NCI-H2081 (cell line): ENCODE measurements at places on chromosomes 7 and 10.
A peak's percentile ranks its signal among the peaks of the same experiment; 100 is the strongest.

GRCh38 chr10:102175415-102175814 is 23.2 kb downstream of the NOLC1 start:
- DNase-seq, result no peak

GRCh38 chr10:83677795-83678194 is 461.5 kb upstream of the GHITM start:
- DNase-seq, result no peak

GRCh38 chr7:20519645-20520044 is 95.8 kb upstream of the ABCB5 start:
- peak; percentile 74 for DNase-seq

DNA sequence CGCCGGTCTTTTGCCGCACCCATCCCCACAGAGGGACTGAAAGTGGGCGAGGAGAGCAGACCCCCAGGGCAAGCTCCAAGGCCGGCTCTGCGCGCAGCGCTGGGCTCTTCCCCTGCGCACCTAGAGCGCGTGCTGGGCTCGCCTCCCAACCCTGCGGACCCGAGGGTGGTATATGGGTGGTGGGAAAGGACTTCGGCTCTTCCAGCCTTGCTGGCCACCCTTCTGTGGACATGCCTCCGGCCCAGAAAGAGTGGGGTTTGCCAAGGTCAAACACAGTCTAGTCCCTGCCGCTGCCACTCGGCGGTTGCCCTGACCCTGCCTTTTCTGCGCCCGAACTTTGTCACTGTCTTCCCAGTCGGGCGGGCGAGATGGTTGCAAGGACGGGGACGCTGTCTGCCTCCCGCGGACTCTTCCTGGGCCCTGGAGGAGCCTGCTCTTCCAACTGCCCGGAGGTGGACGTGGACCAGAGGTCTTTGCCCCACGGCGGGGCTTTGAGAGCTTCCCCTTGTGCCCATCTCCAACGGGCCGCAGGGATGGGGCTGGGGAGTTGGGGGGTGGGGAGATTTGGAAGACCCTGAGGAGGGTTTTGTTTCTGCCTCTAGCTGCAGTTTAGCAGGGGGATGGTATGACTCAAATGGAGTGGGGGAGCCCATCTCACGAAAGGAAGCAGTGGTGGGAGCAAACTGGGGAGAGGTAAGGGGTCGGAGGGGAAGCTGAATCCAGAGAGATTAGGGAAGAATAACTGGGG is 1.5 kb downstream of the ADCY1 start:
- DNase-seq, result no peak

DNA sequence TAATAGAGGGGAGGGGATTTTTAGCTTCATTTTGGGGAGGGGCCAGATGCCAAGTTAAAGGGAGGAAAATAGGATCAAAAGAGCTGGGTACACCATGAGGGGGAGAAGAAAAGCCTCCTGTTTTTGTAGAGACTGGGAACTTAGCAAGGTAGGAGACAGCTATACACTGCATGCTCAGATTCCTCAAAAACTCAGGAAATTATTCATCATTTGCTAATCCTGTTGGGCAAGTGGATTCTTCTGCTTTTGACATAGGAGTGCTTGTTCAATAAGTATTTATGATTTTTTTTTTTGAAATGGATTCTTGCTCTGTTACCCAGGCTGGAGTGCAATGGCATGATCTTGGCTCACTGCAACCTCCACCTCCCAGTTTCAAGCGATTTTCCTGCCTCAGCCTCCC is 73.4 kb downstream of the LYZL2 start:
- no peak for DNase-seq

- DNase-seq, result no peak
Observed at GRCh38 chr10:130934293-130935127, 377.0 kb downstream of the TCERG1L start.

DNA sequence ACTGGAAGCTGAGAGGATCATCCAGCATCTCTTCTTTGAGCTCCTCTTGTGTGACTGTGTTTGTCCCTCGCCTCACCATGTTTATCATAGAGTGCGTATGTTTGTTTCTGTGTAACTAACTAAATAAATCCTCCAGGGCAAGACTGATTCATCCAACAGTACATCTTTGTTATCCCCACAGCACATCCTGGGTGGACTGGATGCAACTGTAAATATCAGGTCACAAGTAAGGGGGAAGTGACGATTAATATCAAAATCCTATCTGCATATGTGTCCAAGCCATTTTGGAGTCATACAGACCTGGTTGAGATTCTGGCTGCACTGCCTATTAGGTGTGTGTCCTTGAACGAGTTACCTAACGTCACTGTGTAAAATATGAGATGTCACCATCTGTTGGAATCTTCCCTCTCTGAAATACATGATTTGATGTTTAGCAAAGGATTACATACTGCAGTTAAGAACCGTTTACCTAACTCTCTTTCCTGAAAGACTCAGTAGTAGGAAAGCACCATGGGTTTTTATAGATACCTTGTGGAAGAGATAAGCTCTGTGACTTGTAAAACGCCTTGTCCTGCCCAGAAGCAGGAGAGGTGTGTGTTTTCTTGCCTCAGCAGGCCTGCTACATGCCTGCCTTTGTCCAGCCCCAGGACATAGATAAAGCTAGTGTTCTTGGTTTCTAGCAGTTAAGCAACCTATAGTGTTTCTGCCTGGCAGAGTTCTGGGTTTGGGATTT is 25.8 kb downstream of the WBP1L start:
- DNase-seq, result no peak

DNA sequence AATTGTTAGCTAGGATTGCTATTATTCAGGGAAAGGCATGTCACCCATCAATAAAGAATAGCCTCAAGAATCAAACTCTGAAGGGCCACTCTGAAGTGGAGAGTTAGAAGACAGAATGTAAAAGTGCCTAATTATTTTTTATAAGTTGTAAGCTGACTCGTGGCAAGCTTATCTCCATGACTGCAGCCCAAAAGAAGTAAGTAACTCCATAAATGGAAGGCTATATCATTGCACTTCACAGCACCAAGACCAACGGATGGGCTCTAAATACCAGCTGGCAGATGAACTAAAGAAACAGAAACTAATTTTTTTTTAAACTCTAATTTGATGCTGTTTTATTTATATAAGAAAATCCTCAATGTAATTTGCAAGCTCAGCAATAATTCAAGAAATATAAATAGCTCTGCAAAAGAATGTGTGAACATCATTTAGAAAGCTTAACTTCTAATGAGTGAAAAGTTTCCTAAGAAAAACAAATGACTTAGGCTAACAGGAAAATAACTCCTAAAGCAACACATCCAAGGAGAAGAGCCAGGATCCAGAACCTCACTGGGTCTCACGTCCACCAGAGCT is 165.5 kb downstream of the SNX13 start:
- DNase-seq, result no peak

DNA sequence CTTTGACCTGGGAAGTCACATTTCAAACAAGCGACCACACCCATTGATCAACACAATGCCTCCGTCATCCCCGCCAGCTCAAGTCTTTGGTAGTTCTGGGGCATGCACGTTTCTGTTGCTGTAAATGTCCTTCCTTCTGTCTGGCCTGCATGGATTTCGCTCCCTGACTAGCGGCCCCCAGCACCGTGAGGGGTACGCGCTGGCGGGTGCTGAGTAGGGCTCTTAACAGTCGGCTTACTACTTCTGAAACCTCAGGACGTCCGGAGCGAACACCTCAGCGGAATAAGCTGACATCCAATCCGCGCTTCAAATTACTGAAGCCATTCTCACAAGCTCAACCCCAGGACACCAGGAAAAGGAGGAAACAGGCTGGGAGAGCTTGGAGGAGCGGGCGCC is 505 bp downstream of the NUDCD3 start:
- no peak for DNase-seq

GRCh38 chr10:52082307-52082706 is 231.8 kb upstream of the DKK1 start:
- DNase-seq, result no peak

- DNase-seq, result peak; percentile 55
Observed at GRCh38 chr7:121752706-121753105, 120.3 kb upstream of the PTPRZ1 start.

DNA sequence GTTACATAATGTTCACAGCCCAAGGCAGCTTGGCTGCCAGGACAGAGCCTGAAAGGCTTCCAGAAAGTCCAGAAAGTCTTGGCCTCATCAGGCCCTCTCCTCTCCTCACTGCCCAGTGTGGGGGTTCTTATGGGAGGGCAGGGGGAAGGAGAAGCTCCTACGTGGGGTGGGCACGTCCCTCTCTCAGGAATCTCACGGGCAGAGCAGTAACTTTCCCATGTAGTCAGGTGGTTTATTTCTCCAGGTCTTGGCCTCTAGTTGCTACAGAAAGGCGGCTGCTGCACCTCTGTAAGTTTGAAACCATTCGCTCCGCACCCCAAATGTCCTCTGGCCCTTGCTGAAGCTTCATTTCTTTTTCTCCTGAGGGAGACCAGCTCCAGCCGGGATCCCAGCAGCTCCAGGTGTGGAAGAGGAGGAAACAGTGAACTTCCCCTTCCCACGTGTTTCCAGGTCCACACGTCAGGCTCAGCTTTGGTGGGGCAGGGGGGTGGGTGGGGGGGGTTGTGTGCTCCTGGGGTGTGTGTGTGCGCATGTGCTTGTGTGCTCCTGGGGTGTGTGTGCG is 320.3 kb downstream of the WDR37 start:
- DNase-seq, result no peak

DNA sequence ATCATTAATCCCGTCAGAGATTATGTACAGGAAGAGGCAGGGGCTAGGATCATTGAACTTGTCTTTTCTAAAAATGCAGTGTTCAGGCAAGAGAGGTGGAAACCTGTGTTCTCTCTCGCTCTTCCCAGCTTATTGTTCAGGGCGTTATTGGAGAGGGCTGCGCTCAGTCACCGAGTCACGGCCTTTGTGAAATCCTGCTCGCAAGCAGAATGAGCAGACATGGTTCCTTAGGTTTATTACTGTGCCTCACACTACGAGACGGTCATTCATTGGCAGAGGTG is 631 bp upstream of the PRKRIP1 start:
- no peak for DNase-seq

GRCh38 chr10:105063796-105064195 is 422.7 kb downstream of the SORCS3 start:
- no peak for DNase-seq

DNA sequence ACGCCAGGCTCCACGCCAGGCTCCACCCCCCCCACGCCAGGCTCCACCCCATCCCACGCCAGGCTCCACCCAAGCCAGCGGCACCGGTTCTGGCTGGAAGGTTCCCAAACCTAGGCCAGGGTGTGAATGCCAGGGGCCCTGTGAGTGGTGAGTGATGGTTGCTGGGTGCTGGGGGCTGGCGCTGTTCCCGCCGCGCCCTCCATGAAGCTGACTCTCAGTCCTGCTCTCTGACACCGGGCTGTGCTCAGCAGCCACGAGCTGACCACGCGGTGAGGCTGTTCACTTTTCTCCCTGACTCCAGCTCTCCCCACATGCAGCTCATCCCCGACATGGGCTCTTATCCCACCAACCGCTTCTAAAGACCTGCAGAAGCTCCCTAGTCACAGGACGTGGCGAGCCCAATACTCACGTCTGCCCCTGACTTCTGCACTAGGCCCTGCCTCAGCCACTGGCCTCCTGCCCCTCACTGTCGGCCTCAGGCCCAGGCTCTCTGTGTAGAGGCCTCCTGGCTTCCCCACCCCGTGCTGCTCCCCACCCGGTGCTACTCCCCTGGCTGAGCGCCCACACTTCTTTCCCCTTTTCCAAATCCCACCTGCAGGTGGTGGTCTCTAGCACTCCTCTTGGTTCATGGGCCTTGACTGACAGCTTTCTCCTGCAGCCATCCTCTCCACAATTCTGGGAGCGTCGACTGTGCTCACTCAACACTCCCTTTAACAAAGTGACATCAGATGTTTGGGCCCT is 603.0 kb downstream of the PTPRN2 start:
- DNase-seq, result no peak

- DNase-seq, result no peak
Observed at GRCh38 chr7:142925413-142925812, 8.1 kb downstream of the TRPV5 start.

DNA sequence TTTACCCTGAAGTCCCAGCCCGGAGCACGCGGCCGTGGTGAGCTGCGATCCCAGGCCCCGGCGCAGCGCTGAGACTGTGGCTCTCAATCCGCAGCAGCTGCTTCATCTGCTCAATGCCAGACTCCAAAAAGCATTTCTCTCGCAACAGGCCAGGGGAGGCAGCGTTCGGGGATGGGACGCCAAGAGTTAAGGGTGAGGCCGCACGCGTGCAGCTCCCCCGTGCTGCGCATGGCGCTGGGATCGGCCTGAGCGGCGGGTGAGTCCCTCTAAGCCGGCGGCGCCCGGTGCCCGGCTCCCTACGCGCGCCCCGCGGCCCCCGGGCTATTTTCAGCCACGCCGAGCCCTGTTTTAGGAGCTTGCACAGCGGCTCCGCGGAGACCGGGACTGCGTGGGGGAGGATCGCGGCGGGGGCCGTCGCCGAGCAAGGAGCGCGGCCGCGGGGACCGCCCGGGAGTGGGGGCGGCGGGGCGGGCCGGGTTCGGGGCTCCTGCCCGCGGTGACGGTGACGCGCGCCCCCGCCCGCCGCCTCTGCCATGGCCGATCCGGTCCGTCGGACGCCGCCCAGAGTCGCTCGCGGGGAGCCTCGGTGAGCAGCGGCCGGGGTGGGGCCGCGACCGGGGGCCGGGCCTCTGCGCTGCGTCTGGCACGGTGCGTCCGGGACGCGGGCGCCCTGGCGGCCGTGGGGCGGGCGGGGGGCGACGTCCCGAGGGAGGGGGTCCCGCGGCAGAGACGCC is 29.4 kb upstream of the JAKMIP3 start:
- no peak for DNase-seq

DNA sequence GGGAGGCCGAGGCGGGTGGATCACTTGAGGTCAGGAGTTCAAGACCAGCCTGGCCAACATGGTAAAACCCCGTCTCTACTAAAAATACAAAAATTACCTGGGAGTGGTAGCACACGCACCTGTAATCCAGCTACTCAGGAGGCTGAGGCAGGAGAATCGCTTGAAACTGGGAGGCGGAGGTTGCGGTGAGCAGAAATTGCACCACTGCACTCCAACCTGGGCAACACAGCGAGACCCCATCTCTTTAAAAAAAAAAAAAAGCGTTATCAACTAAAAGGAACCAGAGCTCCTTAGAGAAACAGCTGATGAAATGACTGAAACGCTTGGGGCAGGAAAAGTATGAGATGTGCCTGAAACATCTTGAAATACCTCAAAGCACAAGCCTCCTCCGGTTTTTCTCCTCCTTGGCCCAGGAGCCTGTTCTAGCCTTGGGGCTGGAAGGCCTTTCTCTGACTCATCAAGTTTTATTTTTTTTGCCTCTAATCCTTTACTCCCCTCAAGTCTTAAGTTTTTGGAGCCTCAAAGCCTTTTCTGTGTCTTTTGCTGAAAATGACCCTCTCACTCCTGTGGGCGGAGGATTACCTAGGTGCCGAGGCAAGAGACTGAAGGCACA is 2.6 kb upstream of the METTL27 start:
- no peak for DNase-seq

DNA sequence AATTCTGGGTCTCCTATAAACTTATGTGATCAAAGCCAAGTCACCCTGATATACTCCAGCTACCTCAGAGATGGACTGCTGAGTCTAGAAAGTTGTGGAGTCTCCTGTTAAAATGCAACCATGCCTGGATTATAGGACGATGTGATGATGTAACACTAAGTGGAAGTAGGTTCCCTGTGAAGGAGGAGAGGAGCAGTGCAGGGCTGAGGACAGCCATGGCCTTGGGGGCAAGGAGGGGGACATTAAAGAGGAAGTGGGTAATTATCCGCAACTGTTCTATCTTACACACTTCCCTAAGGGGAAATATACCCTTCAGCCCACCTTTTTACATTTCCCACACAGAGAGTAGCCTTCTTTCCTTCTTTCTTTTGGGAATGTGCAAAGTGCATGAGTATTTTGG is 63.8 kb downstream of the MTPN start:
- DNase-seq, result no peak
